Dermis microvascular lymphatic vessel endothelial cell (primary cell): ENCODE measurements at places on chromosomes 2 and 18. TPM values are rescaled to one million over a fixed set of nuclear protein-coding genes. Genes with fewer than 3 reads are reported as not detected.
A peak's percentile ranks its signal among the peaks of the same experiment; 100 is the strongest.

DNA sequence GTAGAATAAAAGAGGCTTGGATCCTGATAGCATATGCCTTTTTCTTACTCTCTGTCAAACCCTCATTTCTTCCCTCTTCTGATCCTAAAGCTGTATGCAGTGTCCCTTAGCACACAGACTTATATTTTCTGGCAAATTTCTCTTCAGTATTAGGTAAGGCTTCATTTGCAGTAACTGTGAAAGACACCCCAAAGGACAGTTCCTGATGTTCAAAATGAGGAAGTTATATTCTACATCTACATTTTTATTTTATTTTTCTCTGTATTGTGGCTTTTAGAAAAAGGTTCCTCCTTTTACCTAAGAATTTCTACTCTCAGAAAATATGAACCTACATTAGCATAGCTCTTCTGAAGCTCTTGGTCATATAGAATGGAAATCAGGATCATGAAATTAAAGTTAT lies 261.7 kb downstream of the PDE11A start:
- DNase-seq = no peak

- no peak for DNase-seq
These were observed 20.2 kb upstream of the B3GNT2 start for GRCh38 chr2:62175728-62176127.

DNA sequence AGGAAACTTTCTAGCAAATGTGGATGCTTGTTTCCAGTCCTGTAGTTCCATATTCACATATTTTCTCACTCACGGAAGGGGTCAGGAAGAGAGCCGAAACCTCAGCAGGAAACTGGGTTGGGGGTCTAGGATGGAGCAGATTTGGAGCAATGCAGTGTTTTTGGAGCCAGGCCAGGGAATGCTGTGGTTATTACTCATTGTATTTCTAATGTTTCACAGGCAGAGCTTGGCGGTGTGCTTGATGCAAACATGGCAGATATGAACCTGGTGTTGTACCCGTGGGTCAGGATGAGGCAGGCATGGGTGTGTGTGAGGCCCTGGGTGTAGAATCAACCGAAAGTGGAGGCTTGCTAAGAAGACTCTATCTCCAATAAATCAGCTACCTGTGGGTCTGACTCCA lies 34.6 kb upstream of the ACKR3 start:
- peak; percentile 70 for DNase-seq

DNA sequence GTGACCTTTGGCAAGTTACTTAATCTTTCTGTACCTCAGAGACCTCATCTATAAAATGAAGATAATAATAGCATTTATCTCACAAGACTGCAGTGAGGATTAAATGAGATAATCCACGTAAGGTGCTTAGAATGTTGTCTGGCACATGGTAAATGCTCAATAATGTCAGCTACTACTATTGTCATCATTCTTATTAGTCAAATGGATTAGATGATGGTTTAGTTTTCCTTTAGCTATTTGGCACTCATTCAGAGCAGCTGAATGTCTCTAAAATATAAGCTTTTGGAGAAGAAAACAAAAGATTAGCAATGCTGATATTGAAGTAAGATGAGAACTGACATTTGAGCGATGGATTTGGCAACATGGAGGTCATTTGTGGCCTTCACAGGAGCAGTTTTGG lies 125.1 kb downstream of the AQP4 start:
- DNase-seq = no peak

Gene EDAR
- total RNA-seq = under 0.01 TPM in 1 of 2 replicates, not detected in the other

DNA sequence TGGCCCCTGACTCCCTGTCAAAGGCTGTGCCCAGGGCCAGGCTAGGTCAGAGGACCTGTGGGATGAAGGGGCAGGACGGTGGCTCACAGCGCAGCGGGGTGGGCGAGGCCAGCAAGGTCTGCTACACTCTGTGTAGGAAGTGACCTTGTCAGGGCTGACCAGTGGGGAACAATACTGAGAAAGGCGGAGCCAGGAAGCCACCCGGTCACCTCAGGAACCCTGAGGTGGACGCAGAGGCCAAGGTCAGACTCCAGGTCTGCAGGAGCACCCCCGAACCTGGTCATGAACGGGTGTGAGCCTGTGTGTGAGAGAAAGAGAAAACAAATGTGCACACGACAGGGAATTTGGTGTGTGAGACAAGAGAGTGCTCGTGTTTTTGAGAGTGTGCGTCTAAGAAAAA lies 72.3 kb downstream of the SMAD7 start:
- DNase-seq = no peak

DNA sequence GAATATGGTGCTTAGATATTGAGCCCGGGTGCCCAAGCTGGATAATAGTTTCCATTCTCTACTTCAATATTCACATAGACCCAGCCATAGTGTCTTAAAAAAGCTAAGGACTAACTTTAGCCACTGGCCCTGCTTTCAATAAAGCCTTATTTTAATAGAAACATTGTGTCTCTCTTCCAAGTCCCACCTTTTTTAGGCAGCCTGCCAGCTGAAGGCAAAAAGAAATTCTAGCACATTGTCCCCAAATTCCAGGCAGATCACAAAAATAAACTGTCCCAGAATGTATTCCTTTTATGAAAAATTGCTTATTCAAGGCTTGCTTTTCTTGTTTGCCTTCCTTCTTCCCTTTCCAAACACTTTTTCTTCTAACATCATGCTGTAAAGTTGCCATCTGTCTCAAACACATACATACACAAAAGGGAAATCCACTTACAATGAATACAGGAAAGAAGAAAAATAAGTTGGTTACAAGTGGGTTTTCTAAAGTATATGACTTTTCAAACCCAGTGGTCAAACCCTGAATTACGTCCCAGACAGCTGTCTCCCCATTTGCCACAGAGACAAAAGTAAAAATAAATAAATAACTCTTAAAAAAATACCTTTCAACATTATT lies 778.5 kb downstream of the BCL11A start:
- no peak for DNase-seq

GRCh38 chr2:51959696-51960095 lies 927.8 kb upstream of the NRXN1 start:
- no peak for DNase-seq

Gene USP40
- 19.0 and 19.8 TPM in 2 replicates for total RNA-seq

GRCh38 chr2:28645553-28645952 lies 106.1 kb upstream of the PPP1CB start:
- DNase-seq = no peak

Gene SERPINB3
- total RNA-seq = not detected in 2 replicates

GRCh38 chr2:165544897-165545296 lies 75.4 kb downstream of the CSRNP3 start:
- no peak for DNase-seq

Gene LRP1B
- under 0.01 and 0.13 TPM in 2 replicates for total RNA-seq

Gene ASXL3
- 0.13 and 0.76 TPM in 2 replicates for total RNA-seq

Gene TTC32
- 6.3 and 8.7 TPM in 2 replicates for total RNA-seq

GRCh38 chr2:201996006-201996405 lies 37.6 kb upstream of the FZD7 start:
- no peak for DNase-seq

DNA sequence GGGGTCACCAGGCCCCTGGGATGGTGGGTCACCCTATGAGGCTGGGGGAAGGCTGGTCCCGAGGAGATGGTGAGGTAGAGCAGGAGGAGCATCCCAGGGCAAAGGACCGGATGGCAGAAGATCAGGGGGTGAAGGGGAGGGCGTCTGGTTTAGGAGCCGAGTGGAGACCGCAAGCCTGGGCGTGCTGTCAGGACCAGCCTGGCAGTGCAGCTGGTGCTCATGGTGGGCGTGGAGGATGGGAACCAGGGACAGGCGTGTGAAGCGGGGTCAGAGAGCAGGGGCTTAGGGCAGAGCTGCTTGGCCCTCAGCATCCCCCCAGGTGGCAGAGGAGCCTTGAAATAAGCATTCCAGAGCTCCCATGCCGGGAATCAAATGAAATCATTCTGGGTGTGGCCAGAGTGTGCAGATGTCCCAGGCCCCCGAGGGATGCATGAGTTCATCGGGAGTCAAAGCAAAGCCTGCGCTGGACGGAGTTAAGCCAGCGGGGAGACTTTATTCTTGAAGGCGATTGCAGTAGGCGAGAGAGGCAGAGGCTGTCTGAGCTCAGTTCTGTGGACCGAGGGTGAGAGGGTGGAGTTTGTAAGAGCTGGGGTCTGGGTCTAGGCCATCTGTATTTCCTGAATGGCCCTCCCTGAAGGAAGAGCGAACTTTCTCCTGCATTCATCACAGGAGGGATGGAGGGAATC lies 33.1 kb upstream of the MBP start:
- DNase-seq = no peak
